ENCODE measurements at places on chromosomes 6 and 20.

DNA sequence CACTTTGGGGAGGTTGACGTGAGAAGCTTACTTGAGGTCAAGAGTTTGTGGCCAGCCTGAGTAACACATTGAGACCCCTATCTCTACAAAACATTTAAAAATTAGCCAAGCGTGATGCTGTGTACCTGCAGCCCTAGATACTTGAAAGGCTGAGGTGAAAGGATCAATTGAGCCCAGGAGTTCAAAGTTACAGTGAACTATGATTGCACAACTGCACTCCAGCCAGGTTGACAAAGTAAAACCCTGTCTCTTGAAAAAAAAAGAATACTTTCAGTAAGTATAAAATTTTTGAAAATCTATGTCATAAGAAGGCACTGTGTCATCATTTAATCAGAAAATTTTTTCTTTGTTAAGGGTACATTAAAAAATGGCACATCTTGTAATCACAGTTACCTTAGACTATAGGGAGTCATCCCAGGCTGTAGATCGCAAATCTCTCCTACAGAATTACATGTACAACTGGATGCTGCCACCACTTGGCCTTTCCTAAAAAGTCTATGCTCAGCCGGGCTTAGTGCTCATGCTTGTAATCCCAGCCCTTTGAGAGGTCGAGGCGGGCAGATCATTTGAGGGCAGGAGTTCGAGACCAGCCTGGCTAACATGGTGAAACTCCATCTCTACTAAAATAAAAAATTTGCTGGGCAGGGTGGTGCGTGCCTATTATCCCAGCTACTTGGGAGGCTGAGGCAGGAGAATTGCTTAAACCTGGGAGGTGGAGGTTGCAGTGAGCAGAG, 17.0 kb upstream of the MRS2 start:
- DNase-seq, result no peak

- no peak for DNase-seq
Observed at GRCh38 chr6:73604020-73604419, 49.8 kb downstream of the SLC17A5 start.

- DNase-seq, result no peak
Observed at GRCh38 chr6:130057495-130057894, 39.1 kb downstream of the L3MBTL3 start.

- DNase-seq, result no peak
Observed at GRCh38 chr6:74651948-74652842, 553.7 kb downstream of the COL12A1 start.

GRCh38 chr6:32126880-32127279, 1.2 kb downstream of the ATF6B start:
- no peak for DNase-seq

DNA sequence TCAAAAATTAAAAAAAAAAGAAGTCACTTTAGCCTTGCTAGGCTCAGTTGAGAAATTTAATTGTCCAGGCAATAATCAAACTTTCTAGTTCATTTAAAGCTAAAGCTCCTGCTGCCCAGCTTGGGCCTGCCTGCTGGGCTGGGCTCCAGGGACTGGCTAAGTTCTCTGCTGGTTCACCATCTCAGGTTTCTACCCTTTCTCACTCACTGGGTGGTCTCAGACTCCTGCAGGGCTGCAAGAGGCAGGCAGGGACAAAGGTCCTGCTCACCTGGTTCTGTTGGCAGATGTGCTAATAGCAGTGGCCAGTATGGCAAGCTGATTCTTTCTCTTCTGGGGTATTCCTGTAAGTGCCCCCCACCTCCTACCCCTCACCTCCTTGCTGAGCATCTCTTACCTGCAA, 21.2 kb upstream of the RTF2 start:
- DNase-seq, result no peak

GRCh38 chr6:37048851-37049757, 43.6 kb downstream of the FGD2 start:
- peak; percentile 66 for DNase-seq

DNA sequence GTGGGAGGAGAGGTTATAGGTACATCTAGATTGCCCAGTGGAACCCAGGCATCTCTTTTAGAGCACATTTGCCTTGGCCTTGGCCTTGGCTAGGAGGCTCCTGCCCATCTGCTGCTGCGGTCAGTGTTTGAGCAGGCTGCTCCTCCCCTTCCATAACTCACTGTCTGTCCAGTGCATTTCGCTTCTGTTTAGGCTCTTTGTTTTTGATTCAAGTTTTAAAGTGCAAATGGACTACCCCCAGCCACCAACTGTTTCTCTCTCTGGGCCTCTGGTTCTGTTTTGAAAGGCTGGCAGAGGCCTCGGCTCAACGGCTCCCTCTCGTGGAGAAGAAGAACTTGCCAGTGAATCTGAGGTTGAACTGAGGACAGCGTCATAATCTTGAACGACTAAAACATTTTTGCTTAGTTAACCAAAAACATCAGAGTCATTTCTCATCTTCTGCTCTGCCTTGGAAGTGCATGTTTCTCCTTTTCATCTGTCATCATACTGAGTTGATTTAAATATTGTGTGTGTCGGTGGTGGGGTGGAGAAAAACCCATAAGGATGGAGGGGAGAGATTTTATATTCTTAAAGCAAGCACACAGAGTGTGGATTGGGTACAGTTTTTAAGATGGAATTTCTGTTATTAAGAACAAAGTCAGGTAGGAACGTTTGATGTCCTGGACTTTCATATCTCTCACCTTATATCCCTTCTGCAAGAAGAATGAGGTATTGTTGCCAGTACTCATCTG, 171.4 kb downstream of the DTNBP1 start:
- peak; percentile 23 for DNase-seq

GRCh38 chr6:54060286-54060685, 51.0 kb upstream of the MLIP start:
- no peak for DNase-seq

GRCh38 chr20:50726955-50727791, 4.2 kb upstream of the PARD6B start:
- no peak for DNase-seq

DNA sequence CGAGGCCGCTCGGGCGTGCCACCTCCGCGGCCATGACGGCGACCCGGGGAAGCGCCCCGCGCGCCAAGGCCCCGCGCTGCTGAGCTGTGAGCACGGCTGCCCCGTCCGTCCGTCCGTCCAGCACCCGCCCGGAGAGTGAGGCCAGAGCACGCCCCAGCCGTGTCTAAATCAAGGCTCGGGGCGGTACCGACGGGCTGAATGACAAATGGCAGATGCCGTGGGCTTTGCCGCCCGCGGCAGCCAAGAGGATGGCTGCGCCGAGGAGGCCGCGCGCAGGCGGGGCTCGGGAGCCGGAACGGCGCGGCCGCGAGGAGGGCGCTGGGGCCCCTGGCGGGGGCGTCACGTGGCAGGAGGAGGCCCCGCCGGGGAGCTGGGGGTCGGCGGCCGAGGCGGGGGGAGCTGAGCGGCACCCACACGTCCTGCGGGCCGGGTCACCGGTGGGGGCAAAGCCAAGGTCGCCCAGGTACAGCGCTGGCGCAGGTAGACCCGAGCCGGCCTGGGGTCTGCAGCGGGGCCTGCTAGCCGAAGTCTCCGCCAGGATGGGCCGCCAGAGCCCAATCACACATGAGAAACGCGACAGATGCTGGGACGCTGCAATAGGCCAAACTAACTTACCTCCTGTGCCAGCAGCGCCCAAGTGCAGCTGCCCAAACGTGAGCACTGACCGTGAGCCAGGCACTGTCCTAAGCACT, at the start of gene PLAGL1:
Gene PLAGL1 (minus strand): TSS at position 140 of the 692 bp plus-strand sequence. CDS start 60,123 bp downstream, outside the sequence.
- no peak for DNase-seq

DNA sequence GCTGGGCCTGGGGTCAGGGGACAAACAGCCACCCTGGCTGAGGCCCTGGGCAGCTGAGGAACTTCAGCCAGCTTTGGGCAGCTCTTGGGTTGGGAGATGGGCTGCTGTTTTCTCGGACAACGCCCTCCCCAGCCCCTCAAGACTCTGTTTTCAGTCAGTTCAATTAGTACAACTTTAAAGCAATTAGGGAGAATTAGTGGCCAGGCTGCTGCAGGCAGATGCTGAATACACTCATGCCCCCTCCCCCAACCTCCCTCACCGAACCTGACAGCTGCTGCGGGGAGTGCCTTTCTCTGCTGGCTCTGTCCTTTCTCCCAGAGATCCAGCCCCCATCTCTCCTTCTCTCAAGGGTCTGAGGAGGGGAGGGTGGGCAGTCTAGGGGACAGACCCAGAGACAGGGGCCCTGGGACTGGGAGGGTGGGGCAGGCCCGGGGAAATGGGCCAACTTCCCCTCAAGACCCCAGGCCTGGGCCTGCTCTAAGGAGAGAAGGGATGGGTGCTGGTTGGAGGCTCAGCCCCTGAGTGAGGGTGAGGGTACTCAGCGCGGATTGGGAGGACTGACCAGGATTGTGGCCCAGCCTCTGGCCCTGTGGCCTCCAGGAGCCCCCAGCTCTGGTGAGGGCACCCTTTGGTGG, 17.8 kb upstream of the MYT1 start:
- DNase-seq, result no peak

GRCh38 chr6:22067671-22068070, 229.2 kb downstream of the PRL start:
- no peak for DNase-seq
